MCF 10A (cell line): ENCODE measurements at places on chromosomes 1 and 21.

DNA sequence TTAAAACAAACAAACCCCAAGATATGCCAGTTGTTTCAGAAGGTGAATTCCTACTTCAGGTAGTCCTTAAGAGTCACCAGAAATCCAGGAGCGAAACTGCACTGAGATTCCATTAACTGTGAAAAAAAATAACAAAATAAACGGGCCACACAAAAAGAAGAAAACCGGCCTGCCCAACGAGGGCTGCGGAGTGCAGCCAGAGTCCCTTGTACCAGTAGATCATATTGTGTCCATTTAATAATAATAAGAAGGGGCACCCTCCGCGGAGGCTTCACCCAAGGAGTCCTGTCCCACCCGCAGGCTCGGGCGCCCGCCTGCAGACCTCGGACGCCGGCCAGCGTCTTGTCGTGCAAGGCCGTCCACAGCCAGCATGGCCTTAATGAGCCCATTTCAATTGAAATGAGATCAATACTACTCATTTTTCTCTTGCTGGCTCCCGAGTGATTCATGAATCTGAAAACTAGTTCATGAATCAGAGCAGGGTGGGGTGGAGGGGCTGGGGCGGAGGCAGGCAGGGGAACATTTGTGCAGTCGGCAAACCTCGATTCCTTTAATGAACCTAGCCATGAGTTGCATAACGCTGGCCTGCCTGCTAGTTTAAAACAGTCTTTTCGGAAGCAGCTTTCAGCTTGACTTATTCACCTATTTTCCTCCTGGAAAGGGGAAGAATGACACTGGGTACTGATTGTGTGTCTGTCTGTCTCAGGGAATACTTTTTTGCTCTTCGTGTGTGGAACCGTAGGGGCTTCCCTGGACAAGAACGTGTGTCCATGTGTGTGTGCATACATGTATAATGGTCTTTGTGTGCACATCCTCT lies 113.1 kb upstream of the IRF2BP2 start:
- DNase-seq = peak; percentile 99

- peak; percentile 76 for DNase-seq
Observed at GRCh38 chr1:1080122-1080757, 6.1 kb upstream of the RNF223 start.

- DNase-seq = peak; percentile 43
Observed at GRCh38 chr1:80250573-80251168, 1244.1 kb upstream of the ADGRL4 start.

GRCh38 chr1:77533660-77534305 lies 148.7 kb downstream of the ZZZ3 start:
- DNase-seq = peak; percentile 71

GRCh38 chr1:89451011-89451410 lies 73.6 kb upstream of the LRRC8B start:
- DNase-seq = no peak

DNA sequence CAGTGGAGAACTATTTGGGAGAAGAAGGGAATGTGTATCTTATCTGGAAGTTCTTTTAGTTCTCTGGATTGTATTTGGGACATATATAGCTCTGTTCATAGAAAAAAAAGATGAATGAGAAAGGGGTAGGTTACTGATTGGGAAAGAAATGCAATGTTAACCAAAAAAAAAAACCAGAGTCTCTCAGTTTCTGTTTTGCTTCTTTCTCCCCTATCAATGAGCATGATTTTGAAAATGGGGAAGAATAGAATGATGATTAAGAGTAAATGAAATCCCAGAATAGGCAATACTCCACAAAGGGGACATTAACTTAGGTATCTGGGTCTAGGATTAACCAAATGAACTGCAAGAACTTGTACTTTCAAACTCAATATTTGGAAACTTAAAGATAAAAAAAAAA lies 92.9 kb downstream of the RHOU start:
- DNase-seq = no peak

- peak; percentile 78 for DNase-seq
Observed at GRCh38 chr1:59484096-59484495, 187.2 kb downstream of the FGGY start.

DNA sequence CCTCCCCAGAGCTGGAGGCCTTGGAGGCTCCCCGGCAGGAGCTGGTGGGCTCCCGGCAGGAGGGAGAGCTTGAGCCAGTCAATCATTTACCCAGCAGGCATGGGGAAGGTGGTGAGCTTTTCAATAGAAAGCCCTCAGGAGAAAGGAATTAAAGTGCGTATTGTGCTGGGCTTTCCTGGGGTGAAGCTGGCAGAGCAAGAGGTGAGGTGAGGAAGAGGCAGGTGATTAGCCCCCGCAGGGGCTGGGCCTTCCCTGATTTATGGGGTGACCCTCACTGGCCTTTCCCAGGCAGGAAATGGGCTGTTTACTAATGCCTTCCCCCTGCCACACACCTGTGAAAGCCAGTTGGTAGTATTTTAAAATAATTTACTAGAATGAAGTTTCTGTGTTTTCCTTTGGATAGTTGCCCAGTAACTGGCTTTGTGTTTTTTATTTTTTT lies 25.8 kb downstream of the CLDN14 start:
- no peak for DNase-seq

- no peak for DNase-seq
Observed at GRCh38 chr1:55579332-55580001, 364.3 kb upstream of the USP24 start.

DNA sequence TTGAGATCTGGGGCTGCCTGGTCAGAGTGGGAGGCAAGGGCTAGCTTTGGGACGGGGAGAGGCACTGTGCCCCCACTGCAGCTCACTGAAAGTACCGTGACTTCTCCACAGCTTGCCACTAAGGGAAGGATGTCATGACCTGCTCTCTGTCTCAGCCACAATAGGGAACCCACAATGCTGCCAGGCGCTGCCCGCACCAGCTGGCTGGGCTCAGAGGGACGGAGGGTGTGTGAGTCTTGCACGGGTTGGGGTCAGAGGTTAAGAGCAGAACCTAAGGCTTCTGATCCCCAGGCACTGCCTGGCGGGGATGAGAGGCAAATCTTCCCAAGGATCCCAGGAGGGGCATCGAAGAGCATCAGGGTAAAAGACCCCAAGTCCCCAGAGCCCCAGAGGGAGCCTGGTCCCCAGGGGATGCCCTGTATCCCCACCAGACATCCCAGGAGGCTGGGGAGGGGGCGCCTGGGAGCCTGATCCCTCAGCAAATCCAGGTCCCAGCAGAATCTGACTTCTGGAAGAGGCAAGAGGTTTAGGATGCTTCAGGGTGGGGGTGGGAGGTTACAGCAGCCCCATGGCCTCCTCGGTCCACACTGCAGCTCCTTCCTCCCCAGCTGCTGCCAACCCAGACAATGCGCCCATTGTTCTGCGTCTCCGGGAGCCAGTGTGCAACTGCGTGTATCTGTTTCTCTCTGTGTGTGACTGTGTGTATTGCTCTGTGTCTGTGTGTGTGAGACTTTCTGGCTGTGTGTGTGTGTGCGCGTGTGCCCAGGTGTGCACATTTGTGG lies 2.0 kb upstream of the MARCKSL1 start:
- no peak for DNase-seq

DNA sequence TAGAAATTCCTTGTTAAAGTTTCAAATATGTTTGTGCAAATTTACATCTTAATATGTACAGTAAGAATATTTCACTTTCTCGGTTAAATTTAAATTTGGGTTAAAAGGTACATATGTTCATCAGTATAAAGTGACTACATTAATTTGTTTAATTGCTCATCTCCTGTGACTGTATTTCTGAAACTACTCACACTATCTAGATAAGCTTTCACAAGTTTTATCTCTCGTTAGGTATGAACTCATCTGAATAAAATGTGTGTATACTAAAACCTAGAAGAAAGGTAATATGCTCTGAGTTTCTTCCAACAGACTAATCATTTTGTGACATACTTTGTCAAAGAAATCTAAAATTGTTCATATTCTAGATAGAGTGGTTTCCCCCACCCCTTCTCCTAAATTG lies 150.7 kb downstream of the PATJ start:
- DNase-seq = no peak

DNA sequence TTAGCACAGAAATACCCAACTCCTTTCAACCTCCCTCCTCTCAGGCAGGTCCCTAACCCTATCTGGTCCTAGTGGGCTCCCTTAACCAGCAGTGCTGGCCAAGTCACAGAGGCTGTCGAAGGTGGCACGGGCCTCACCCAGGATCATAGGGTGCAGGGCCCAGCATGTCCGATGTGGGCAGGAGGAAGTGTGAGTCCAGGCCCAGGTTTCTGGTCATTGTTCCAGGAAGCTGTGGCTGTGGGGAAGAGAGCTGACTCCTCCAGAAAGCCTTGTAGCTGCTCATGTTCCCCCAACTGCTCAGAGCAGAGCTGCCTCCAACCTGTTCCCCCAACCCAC lies 2.4 kb downstream of the CCDC17 start:
- DNase-seq = no peak

DNA sequence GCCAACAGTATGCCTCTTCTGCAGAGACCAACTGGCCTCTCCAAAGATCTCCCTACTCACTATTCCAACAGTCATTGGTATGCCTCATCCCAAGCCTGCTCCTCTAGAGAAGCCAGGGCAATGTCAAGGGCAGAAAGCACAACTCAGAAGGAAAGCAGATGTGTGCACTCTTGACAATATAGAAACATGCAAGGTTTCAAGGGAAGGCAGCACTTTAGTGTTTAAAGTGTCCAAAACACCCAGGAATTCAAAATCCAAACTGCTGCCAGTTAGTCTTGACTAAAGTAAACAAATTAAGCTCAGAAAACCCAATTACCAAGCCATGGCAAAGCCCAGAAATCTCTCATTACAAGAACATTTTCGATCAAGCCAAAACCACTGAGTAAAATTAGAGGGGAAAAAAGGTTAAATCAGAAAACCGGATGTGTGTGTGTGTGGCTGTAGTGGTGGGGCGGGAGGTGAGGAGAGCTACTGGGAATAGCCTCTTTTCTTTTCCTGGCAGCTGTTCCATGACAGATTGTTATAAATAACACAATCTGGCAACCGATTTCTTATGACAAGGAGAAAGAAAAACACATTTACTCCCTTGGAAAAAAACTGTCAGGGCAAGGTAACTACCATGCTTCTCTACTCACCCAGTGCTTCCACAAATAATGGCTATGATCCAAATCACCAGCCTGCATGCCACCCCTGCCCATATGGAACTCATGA lies 39.2 kb downstream of the EIF2B3 start:
- peak; percentile 26 for DNase-seq

GRCh38 chr1:58764294-58764978 lies 19.4 kb downstream of the JUN start:
- peak; percentile 49 for DNase-seq

DNA sequence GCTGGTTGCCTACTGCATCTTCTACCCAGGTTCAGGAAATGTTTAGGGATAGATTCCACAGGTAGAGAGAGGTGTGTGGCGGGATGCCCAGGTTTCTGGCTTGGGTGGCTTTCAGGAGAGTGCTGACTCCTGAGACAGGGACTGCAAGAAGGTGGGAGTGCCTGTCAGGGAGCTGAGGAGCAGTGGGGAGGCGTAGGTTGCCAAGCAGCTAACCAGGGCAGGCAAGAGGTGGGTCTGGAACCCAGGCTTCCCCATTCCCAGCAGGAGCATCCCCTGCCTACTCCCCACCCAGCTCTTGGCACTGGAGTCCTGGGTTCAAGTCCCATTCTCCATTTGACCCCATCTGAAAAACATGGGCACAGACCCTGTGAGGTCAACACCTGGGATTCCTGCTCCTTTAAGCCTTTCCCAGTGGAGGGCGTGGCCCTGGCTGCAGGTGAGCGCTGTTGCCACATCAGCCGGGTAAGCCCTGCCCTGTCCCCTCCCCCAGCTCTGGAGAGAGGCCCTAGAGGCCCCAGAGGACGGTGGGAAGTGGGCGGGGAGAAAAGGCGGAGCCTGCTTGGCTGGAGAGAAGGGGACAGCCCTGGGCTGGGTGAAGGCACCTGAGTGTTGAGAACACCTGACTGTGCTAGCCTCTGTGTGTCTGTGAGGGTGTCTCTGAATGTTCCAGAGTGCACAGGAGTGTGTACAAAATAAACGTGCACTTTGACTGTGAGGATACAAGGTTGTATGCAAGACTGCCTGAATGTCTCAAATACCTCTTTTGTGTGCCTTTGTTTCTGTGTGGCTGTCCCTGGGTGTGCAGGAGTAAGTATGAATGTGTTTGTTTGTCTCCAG lies 14.0 kb upstream of the SYNC start:
- DNase-seq = peak; percentile 96

- DNase-seq = no peak
Observed at GRCh38 chr1:109763646-109764415, at the start of gene EPS8L3. EPS8L3 (minus strand) TSS chr1:109763923; CDS start chr1:109761749, 2,174 bp downstream.

GRCh38 chr1:229597877-229598276 lies 28.0 kb downstream of the TAF5L start:
- no peak for DNase-seq

- DNase-seq = no peak
Observed at GRCh38 chr1:48750109-48750508, 26.6 kb downstream of the BEND5 start.

- DNase-seq = no peak
Observed at GRCh38 chr1:110471131-110471530, 20.2 kb downstream of the PROK1 start.

GRCh38 chr1:45299981-45300668 lies 26.6 kb upstream of the HPDL start:
- peak; percentile 81 for DNase-seq

DNA sequence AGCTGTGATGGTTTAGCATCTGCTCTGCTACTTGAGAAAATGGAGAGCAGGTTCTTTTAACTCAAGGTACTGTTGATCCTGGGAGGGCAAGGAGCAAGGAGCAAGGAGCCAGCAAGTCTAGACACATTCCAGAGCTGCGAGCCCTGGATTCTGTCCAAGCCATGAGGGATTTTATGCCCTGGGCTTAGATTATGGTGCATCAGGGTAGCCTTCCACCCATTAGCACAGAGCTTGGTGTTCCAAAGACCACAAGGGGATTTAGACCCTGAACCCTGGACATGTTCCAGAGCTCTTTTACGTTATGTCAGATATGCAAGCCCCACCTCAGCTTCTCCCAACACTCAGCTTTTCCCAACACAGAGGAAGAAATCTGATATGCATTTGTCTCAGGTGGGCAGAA lies 2.0 kb upstream of the OR14I1 start:
- no peak for DNase-seq

DNA sequence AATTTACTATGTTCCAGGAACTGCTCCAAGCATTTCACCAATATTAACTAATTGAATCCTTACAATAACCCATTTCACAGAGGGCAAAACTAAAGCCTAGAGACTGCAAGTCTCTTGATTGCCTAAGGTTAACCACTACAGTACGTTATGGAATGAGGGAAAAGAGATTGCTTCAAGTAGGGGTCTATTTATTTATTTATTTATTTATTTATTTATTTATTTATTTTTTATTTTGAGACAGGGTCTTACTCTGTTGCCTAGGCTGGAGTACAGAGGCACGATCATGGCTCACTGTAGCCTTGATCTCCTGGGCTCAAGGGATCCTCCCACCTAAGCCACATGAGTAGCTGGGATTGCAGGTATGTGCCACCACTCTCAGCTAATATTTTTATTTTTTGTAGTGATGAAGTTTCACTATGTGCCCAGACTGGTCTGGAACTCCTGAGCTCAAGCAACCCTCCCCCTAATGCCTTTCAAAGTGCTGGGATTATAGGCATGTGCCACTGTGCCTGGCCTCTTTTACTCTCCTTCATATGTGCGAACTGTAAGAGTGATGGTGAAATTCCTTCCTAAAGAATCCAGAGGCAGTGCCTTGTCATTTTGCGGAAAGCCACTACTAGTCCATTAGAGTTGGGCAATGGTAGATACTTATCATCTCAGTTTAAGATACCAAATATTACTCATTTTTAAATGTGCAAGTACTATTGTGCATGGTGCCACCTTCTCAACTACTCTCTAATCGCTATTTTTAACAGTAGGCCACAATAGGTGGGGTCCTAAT lies 65.7 kb upstream of the CYP2J2 start:
- DNase-seq = no peak

- no peak for DNase-seq
Observed at GRCh38 chr1:44723496-44724295, 7.3 kb downstream of the RNU5D-1 start.
